DMS153 (cell line): ENCODE measurements at places on chromosomes 11 and 22.

DNA sequence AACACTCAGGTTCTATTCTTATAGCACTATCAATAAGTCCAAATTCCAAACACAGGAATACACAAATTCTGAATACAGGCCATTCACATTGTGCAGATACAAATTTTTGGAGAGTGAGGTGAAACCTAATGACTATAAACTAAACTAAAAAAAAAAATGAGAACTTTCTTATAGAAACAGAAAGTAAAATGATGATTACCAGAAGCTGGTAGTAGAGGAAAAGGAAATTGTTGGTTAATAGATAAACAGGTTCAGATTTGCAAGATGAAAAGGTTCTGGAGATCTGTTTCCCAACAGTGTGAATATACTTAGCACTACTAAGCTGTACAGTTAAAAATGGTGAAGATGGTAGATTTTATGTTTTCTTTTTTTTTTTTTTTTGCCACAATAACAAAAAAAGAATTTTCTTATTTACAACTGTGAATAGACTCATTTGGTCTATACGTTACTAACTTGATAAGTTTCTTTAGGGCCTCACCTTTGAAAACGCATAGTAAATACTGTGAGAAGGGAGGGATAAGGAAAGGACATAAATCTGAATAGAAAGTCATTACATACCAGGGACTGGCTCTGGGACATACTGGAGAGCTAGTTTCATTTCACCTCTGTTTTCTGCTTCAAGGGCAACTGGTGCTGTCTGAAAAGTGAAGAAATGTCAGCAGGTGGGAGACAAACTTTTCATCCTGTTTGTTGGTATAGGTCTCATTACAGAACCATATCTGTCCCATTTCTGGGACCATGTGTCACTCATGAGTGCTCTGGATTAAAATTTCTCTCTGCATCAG is 14.2 kb upstream of the CCDC89 start:
- no peak for DNase-seq

- no peak for DNase-seq
Measured at GRCh38 chr11:28877340-28877739, 769.2 kb downstream of the METTL15 start.

DNA sequence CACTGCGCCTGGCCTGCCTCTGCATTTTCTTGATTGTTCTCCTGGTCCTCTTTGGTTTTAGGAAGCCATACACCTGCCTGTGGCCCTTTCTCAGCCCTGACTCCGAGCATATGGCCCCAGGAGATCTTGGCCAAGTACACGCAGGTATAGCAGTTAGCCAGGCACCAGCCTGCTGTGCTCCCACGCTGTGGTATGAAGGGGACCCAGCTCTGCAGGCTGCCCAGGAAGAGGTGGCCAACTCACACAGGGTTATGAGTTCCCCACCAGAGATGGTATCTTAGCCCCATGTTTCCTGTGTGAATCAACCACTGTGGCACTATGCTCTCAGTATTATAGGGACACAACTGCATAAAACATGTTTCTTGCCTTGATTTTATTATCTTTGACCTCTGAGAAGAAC is 31.1 kb downstream of the SGSM3 start:
- no peak for DNase-seq

GRCh38 chr11:103906291-103906867 is 130.1 kb upstream of the DDI1 start:
- DNase-seq: no peak

GRCh38 chr11:16297332-16297731 is 59.0 kb downstream of the SOX6 start:
- DNase-seq: peak; percentile 31

DNA sequence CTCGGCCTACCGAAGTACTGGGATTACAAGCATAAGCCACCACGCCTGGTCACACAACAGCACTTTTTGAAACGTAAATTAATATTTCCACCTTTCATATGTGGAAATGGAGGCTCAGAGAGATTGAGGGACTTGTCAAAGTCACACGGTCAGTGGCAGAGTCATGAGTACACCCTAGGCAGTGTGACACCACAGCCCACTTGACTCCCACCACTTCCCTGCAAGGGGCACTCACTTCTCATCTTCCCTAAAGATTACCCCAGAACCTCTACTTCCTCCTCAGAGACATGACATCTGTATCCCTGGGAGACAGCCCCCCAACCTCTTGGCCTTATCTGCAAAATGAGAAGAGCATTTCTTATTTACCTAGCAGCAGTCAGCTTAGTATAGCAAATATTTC is 16.5 kb upstream of the MYOD1 start:
- no peak for DNase-seq

GRCh38 chr11:103944251-103944940 is 92.0 kb upstream of the DDI1 start:
- no peak for DNase-seq

DNA sequence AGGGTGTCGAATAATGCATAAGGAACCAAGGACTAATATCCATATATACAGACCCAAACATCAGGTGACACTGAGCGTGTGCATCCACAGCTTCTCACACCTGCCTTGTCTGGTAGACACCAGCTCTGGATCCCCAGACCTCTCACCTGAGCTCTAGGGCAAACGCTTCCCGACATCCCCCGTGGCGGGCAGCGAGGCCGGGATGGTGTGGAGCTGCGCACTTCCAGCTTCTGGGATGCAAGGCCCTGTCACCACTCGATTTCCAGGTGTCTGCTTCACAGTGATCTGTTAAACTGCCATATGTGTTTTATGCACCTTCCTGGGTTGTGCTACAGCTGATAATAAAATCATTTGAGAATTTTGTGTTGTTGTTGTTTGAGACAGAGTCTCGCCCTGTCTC is 15.3 kb upstream of the TREH start:
- DNase-seq: no peak

GRCh38 chr11:120658071-120658423 is 146.5 kb downstream of the GRIK4 start:
- DNase-seq: no peak

DNA sequence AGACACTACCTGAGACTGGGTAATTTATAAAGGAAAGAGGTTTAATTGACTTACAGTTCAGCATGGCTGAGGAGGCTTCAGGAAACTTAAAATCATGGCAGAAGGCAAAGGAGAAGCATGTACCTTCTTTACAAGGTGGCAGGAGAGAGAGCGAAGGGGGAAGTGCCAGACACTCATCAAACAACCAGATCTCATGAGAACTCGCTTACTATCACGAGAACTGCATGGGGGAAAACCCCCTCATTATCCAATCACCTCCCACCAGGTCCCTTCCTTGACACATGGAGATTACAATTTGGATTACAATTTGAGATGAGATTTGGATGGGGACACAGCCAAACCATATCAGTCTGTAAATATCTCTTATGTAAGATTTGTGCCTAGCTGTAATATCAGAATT is 50.9 kb upstream of the ATXN10 start:
- no peak for DNase-seq

GRCh38 chr11:57868491-57868890 is 106.9 kb downstream of the CTNND1 start:
- no peak for DNase-seq

GRCh38 chr22:42331014-42331413 is 60.6 kb upstream of the TCF20 start:
- peak; percentile 34 for DNase-seq

- DNase-seq: no peak
Measured at GRCh38 chr11:68778205-68778604, 26.9 kb upstream of the TESMIN start.

DNA sequence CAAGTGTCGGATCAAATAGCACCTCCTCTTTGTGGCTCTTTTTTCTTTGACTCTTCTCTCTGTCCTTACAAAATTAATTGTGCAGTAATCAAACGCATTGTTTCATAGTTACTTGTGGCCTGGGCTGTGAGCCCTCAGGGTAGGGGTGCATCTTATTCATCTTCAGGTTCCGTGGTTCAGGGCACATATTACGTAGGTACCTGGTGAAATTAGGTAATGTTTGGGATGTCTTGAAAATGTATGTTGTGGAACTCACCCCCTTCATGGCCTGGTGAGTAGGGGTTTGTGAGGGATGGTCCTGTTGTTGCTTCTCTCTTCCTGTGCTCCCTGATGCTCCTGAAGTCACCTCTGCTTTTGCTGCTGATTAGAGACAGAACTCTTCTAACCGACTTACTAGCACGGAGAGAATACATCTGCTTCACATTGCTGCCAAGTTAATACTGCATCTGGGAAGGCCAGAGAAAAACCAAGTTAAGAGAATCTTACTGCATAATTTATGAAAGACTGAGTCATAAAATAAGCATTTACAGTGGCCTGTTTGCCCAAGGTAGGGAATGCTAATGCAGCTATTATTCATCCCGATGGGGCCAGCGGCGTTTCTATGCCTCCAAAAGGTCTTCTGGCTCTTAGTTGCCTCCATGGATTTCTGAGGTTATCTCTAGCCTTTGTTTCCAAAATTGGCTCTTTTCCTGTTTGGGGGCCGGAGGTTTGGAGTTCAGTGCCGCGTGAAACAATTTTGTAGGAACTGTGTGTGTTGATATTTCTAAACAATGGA is 66.9 kb downstream of the TBC1D22A start:
- peak; percentile 31 for DNase-seq

DNA sequence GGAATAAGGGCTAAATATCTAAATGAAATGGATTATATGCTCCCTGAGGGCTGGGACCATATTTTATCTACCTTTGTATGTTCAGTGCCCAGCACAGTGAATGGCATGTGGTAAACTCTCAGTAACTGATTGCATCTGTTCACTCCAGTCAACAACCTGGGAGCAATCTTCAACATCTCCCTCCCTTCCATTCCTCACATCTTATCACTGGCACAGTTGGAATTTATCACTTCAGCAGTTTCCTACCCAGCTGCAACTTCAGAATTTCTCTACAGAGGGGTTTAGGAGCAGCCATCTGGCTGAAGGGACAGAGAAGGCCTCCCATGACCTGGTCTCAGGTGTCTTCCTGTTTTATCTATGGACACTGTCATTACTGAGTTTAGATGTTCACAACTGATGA is 9.8 kb upstream of the SIK2 start:
- DNase-seq: no peak

DNA sequence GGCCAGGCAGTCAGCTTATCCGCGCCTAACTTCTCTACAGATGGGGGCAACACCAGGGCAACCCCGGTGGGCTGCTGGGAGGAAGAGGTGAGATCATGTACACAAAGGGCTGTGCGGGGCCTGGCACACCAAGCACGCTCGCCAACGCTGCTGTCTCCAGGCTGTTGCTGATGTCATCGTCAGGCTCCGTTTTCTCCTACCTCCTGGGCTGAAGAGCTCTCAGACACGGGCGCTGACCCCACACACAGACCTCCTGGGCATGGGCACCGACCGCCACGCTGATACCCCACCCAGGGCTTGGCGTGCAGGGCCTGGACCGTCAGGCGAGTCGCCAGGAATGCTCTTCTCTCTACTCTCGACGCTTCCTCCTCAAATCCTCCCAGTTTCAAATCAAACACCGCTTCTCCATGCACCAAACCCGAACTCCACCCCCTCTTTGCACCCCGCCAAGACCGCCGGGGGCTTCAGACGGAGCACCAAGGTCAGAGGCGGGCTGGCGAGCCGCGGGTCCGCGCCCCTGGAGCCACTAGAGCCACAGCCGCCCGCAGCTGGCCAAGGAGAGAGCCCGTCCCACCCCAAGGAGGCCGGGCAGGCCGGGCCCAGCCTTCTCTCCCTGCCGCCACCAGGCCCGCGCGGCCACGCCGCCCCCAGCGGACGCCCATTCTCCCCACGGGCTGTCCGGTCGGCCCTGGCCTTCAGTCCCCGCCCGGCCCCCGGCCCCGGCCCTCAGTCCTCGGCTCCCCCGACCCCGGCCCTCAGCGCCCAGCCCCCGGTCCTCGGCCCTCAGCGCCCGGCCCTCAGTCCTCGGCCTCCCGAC is 772 bp downstream of the SBF1 start:
- DNase-seq: no peak

DNA sequence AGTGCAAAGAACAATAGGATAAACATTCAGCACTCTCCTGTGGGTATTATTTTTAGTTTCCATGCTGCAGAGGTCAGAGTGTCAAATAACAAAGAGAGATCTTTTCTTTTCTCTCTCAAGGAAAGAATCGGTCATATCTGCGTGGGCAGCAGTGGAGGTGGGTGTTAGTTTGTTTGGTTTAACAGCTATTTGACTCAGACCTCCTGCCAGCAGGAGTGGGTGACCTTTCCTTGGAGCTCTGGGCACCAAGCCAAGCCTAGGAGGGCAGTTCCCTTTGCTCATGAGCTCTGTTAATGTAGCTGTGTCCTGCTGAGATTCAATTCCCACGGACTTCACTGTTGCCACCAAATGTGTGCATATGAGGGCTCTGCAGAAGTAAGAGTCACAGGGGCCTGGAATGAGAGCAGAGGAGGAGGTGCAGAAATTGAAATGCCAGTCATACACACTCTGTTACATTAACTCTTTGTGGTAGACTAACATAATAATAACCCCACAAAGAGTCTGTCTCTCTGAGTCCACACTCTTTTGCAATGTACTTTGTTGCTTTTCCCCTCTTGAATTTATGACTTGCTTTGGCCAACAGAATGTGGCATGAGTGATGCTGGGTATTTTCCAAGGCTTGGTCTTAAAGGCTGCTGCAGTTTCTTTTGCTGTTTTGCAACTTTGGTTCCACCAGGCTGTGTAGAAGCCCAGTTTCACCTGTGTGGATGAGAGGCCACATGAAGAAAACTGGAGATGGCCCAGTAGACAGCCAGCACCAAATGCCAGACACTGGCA is 76.0 kb upstream of the GRK3 start:
- DNase-seq: peak; percentile 77

- DNase-seq: no peak
Measured at GRCh38 chr22:24188705-24189248, 7.5 kb downstream of the SUSD2 start.

- DNase-seq: no peak
Measured at GRCh38 chr22:38629108-38629507, 27.1 kb downstream of the FAM227A start.

GRCh38 chr11:60767388-60767811 is 10.7 kb downstream of the MS4A15 start:
- no peak for DNase-seq

DNA sequence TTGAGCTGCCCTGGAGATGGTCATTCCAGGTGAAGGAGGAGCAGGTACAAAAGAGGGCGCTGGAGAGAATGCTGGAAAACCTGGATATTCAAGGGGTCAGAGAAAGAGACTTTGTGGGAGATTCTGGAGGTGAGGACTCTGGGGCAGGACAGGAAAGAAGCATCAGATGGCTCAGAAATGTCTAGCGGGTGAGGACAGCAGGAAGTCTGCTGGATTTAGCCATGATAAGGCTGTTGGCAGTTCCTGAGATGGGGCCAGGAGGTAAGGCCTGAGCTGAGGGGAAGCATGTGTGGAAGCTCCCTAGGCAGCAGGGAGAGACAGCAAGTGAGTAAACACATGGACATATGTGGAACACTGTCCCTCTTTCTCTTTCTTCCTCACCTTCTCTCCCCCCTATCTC is 1.5 kb downstream of the UPB1 start:
- no peak for DNase-seq
